Esophagus squamous epithelium (tissue), 5 donors: ENCODE measurements at places on chromosomes 7 and 10.

DNA sequence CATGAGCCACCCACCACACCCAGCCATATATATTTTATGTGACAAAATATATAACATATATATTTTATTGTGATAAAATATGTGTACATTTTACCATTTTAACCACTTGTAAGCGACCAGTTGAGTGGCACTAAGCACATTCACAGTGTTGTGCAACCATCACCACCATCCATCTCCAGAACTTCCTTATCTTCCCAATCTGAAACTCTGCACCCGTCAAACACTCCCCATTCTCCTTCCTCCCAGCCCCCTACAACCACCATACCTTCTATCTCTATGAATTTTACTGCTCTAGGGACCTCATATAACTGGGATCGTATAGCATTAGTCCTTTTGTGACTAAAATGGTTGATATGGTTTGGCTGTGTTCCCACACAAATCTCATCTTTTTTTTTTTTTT is 20.8 kb upstream of the CYTH3 start:
- DNase-seq = no peak

DNA sequence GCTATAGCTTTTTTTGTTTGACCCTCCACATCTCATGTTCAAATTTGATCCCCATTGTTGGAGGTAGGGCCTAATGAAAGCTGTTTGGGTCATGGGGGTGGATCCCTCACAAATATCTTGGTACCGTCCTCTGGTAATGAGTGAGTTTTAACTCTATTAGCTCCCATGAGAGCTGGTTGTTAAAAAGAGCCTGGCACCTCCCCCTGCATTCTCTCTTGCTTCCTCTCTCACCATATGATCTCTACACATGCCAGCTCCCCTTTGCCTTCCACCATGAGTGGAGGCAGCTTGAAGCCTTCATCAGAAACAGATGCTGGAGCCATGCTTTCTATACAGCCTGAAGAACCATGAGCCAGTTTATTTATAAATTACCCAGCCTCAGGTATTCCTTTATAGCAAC is 43.0 kb upstream of the IMMP2L start:
- no peak for DNase-seq

DNA sequence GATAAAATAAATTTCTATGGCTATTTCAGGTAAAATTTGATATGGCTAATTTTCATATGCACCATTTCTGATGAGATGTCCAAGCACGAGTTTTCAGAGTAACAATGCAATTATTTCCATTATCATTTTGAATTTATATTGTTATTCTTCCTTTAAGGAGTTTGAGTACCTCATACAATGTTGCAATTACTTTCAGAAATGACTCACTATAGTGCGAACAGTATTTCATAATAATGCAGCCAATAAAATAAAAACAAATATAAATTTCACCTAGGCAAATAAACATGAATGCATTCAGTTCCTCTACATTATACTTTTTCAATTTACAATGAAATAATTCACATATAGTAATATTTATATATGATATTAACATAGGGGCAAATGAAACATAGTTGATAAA is 78.8 kb upstream of the LRRN3 start:
- no peak for DNase-seq

DNA sequence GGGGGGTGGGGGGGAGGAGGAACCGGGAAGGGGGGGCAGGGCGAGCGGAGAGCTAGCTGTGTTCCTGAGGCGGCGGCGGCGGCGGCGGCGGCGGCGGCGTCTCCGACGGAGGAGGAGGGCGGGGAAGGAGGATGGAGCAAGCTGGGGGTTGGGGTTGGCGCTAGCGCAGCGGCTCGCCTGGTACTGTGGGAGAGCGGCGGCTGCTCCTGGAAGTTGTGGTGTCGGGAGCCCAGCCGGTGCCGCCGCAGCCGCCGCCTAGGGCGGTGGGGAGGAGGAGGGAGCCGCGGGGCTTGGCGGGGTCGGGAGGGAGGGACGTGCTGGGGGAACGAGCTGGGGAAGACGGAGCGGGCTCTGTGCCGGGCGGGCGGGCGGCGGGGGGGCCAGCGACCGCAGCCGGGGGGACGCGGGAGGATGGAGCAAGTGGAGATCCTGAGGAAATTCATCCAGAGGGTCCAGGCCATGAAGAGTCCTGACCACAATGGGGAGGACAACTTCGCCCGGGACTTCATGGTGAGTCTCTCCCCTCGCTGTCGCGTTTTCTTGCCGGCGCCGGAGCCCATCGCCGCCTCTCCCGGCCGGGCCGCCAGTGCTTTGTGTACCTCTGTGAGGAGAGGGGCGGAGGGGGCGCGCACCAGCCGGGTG is at the start of gene PTPN12:
PTPN12 (plus strand) TSS at position 160 of the 642 bp plus-strand sequence; CDS start at position 412, 252 bp downstream.
- DNase-seq = no peak

- DNase-seq = no peak
Observed at GRCh38 chr10:24034571-24034970, 174.4 kb upstream of the KIAA1217 start.

- no peak for DNase-seq
Observed at GRCh38 chr7:18459484-18460245, 35.9 kb upstream of the HDAC9 start.

GRCh38 chr7:133672866-133673265 is 420.0 kb downstream of the EXOC4 start:
- no peak for DNase-seq

DNA sequence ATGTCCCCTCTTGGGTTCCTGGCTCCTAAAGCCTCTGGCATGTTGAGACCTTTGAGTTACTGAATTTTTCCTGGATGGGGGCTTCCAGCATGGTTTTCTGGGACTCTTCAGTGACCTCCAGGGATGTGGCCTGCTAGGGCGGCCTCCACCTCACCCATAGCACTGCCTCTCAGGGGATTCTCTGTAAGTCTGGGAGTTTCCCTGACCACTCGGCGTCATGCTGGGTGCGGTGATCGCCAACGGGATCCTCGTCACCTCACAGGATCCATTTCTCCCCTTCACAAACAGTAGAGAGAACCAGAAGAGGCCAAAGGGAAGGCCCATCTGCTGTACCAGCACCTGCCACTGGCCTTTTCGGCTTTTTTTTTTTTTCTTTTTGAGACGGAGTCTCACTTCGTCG is 84.3 kb downstream of the NPTX2 start:
- no peak for DNase-seq

DNA sequence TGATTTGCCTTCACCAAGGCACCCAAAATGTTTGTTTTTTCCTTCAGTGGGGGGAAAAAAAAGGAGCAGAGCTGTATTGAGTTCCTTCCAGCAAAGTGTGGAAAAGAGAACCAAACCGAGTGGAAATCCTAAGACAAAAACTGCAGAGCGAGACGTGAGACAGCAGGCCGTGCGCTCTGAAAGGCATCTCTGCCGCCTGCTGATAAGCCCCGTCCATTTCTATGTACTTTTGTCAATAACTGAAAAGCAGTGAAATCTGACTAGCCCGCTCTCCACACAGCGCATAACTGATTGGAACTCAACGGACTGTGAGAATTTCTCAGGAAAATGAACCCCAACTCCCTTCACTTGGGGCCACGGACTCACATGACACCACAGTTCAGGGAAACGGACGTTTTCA is 83.2 kb downstream of the COBL start:
- no peak for DNase-seq

GRCh38 chr7:55444786-55445185 is 79.6 kb downstream of the LANCL2 start:
- no peak for DNase-seq

DNA sequence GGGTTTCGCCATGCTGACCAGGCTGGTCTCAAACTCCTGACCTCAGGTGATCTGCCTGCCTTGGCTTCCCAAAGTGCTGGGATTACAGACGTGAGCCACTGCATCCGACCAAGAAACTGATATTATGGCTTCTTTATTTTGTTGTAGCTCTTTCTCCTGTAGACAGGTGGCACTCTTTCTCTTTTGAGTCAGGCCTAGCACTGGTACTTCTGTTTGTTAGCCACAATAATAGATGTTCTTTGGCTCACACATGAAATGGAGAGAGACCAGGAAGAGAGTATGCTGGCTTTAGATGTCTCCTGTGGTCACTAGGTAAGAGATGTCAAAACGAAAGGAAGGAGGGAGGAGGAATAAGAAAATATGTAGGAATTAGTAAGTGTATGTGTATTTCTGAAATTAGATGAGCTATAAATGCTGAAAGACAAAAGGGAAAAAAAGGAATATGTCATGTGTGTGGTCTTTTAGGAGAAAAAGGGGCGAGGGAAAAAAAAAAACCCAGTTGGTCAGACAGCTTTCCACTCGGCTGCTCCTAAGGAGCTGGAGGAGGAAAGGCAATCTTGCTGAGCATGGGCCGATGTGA is 78.7 kb downstream of the CLEC2L start:
- DNase-seq = no peak

- DNase-seq = no peak
Observed at GRCh38 chr7:101186844-101187428, 6.8 kb upstream of the NAT16 start.

DNA sequence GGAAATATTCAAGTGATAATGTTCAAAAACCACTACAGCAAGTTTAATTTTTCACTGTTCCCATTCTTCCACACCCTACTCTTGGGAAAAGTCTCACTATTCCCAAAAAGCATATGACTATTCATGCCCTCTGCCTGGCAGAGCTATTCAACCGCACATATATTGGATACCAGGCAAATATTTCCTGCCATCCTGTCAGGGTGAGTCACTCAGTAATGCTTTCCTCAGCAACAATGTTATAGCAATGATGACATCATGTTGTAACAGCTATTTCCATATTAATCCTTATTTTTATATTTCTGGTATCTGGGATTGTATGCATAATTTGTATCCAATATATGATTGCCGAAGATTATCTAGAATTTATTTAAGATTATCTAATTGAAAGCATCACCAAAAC is 114.0 kb upstream of the PLXDC2 start:
- DNase-seq = no peak

- no peak for DNase-seq
Observed at GRCh38 chr7:159160450-159160849, 15.8 kb upstream of the VIPR2 start.

- no peak for DNase-seq
Observed at GRCh38 chr10:71451754-71452153, 55.0 kb downstream of the CDH23 start.

DNA sequence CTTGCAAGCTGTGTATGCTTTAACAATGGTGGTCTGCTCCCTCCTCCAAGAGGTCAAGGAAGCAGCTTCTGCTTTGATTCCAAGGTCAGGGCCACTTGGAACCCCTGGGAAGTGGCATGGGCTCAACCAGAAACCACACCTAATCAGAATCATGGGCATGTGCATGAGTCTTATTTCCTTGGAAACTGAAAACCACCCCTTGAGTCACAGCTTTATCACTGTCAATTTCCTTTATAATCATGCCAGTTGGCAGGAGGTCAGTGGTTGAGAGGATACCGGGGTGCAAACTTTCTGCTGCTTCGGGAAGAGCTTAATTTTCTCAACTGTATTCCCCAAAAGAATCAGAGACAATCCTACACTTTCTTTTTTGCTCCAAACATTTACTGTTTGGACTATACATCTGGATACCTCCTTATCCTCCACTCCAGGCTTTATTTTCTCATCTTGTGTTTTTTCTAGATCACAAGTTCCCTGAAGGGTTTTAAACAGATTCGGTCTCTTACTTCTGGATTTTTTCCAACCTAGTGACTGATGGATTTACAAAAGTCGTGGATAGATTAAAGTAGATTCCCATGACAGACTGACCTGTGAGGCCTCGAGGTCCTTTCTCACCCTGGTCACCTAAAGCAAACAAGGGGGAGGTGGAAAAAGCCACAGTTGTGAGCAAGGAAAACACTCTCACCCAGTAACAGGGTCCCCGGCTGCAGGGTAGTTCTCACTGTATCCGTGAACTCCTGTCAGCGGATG is 36.0 kb downstream of the COL17A1 start:
- no peak for DNase-seq

GRCh38 chr7:112132051-112132694 is 74.0 kb downstream of the DOCK4 start:
- no peak for DNase-seq

- DNase-seq = no peak
Observed at GRCh38 chr7:72281308-72281707, 130.8 kb downstream of the CALN1 start.

DNA sequence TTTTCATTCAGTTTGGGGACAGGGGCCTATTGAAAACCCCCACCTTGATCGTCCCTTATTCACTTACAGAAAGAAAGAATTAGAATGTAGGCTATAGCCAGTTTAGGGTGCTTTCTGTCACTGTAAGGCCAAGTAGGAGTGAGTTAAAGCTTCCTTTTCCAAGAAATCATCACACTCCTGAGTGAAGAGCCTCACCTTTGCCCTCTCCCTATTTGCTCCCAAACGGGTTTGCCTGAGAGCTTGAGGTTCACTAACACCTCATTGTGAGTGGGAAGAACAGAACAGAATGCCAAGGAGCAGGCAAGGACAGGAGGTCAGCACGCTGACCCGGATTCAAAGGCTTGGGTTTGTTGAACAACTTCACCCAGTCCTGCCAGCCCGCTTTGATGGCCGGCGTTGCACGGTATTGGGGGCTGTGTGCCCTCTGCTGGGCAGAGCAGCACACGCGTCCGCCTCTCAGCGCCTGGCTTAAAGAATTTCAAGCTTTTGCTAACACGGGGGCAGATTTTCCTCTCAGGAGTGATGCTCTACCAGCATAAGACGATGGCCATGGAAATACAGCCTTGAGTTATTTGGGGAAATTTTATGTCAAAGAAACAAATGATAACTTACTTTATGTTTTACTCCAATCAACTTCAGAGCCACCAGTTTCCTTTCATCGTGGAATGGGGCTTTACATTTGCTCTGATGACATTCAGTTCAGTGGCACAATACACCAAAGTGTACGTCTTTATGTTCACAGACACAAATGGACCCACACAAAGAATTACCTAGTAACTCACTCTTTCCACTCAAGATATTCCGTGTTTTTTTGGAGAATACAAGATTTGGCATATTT is 470.0 kb downstream of the SUGCT start:
- no peak for DNase-seq

DNA sequence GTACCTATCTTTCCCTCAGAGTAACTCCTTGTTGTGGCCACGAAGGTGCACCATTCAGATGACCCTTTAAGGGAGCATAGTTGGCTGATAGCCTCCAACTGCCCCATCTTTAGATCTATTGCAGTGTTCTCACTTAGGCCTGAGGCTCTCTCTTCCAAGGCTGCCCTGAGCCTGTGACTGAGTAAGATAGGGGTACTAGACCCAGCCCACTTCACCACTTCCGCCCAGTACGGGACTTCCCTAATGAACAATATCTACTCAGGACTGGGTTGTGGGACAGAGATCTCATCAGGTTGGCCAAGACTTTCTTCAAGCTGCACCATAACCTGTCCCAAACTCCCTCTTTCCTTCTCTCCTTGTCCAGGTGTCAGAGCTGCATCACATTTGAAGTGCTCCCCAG is 5.7 kb upstream of the GNAI1 start:
- no peak for DNase-seq

GRCh38 chr7:27114881-27115220 is 12.4 kb upstream of the HOXA2 start:
- DNase-seq = no peak

GRCh38 chr10:86387178-86387794 is 20.7 kb upstream of the GRID1 start:
- no peak for DNase-seq
